Mammary epithelial cell (primary cell): ENCODE measurements at places on chromosomes 1 and 21. TPM values are rescaled to one million over a fixed set of nuclear protein-coding genes. Genes with fewer than 3 reads are reported as not detected.

OTUD7B gene
- 21.6 and 31.9 TPM in 2 replicates for total RNA-seq

FAM177B gene
- total RNA-seq: not detected

FCRLA gene
- 3.7 and 4.4 TPM in 2 replicates for total RNA-seq

LRRC7 gene
- not detected for total RNA-seq

RORC gene
- 0.33 TPM for total RNA-seq

PRAMEF27 gene
- not detected for total RNA-seq

UROD gene
- total RNA-seq: 100 and 110 TPM in 2 replicates

CLEC20A gene
- total RNA-seq: not detected

GPR161 gene
- 15.0 TPM for total RNA-seq

PSMD4 gene
- 94.7 TPM for total RNA-seq

SZT2 gene
- 31.2 TPM for total RNA-seq

TRIM33 gene
- 32.7 and 32.8 TPM in 2 replicates for total RNA-seq

ADGRB2 gene
- 0.83 TPM for total RNA-seq

PCAT6 gene
- total RNA-seq: 0.17 TPM

GPR37L1 gene
- not detected for total RNA-seq

CRNN gene
- total RNA-seq: not detected

CBR1 gene
- total RNA-seq: 95.0 TPM

GBP1 gene
- total RNA-seq: 7.3 and 10.9 TPM in 2 replicates

UTS2 gene
- not detected in 2 replicates for total RNA-seq

EPHX1 gene
- total RNA-seq: 16.9 and 22.8 TPM in 2 replicates

GBP3 gene
- total RNA-seq: 27.2 TPM

RHD gene
- total RNA-seq: not detected in 2 replicates

A3GALT2 gene
- total RNA-seq: not detected

OR2L13 gene
- total RNA-seq: not detected

C1QA gene
- total RNA-seq: not detected in 2 replicates

S100A7 gene
- 2.7 TPM for total RNA-seq
